ENCODE measurements at places on chromosomes 5 and 9.

GRCh38 chr5:52710310-52710971, 77.3 kb upstream of the ITGA1 start:
- DNase-seq: no peak

DNA sequence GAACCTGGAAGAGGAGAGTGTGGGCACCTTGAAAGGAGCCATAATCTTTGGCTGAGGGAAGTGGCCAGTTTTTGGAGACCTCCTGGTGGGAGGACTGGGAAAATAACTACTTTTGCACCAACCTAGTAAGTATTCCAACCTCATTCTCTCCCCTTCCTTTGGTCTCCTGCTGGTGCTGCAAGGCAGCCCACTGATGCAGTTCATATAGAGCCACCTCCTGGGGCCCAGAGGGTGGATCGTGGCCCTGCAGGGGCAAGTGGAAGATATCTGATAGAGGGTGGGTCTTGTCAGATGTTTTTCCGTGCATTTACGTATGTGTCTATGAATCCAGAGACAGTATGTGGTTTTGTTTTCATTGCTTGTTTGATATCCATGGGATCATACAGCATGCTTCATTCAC, 172.8 kb upstream of the PITX1 start:
- DNase-seq: no peak

DNA sequence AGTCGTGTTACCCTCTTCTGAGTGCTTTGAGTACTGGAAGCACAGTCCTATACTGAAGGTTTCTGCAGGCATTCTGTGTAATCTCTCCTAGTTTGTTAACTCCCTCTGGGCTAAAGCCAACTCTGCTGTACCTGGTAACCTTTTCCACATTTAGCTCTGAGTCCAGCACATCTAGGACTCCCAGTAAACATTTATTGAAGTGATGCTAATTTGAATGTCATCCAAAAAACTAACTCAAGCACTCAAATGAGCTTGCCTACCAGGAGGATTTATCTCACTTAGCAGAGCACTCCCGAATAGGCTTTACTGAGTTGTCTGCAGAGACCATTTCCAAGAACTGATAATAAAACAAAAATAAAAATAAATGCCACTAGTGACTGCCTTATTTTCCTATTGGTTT, 79.5 kb upstream of the NFIB start:
- no peak for DNase-seq

DNA sequence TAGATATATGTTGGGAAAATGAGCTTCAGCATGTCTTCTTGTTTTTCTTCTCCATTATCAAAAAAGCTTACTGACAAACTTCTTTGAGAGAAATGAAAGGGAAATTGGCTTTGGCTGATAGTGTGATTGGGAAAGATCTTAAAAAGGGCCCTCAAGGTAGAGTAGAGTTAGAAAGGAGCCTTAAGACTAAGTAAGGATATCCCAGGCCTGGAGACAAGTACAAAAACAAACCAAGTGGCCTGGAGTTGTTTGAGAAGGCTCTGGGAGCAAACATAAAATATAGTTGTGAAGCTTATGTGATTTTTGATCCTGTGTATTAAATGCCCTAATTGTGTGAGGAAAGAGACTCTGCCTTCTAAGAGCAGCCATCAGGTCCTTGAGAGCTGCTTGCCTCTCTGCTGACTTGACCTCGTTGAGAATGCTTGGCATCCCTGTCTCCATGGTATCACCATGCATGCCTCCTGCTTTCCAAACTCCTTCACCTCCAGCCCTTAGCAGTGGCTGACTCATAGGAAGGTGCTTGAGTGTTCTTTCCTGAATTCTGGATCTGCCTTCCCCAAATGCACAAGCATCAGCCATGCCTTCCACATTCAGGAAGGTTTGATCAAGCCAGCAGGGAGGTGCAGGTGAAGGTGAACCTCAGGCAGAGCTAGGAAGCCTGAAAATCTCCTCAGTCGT, 78.9 kb downstream of the SMARCA2 start:
- DNase-seq: no peak

DNA sequence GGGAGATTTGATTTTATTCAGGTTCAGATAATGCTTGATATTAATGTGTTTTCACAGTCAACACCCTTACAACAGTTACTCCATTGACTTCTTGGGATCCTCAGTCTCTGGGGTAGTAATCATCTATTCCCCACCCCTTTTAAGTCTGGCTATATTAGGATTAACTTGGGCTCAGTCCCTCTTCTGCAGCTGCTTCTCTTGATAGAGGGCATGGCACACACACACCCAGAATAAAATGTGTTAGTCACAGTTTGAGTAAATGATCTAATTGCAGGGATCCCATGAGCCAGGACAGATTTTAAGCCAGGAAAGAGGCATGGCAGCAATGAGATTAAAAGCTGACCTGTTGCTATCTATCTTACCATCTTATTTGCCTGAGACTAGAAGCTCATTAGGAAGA, 53.7 kb upstream of the VLDLR start:
- no peak for DNase-seq

DNA sequence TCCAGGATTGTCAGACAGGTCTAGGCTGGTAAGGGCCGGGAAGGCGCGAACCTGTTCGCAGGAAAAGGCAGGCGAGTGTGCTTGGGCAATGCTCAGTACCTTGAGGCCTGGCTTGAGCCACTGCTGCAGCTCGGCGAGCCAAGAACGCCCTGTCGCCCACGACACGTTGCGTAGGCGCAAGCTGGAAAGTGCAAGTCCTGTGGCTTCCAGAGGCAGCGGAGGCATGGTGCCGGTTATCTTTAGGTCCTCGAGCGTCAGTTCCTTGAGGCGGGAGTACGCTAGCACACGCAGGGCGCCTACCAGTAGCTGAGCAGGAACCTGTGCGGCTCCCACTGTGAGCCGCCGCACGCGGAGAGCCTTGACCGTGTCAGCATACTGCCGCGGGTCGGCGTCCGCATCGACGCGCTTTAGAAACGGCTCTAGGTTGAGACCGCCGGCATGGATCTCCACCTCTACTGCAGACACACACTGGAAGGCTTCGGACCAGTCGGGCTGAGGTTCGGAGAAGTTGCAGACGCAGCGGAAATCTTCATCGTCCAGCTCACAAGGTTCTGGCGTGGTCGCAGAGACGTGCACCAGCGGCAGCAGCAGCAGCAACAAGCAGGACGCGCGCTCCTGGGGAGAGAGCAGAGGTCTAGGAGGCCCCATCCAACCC, 482 bp downstream of the CD14 start:
- peak; percentile 55 for DNase-seq

DNA sequence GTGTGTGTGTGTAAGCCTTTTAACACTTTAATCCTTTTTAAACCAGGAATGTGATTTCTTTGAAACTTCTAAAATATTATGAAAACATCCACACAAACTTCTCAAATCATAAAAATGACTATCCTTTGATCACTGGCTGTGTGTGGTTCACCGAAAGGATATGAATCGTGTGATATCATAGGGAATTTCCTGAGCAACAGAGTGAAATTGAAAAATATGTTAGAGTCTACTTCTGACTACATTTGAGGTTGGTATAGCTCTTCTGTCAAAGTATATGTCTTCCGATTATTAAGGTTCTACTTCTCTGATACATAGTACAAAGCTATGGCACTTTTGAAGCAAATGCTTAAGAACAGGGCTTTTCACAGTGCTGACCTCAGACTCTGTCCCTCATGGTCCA, 40.3 kb downstream of the RGMB start:
- no peak for DNase-seq

GRCh38 chr9:36504156-36504555, 68.5 kb upstream of the MELK start:
- no peak for DNase-seq

GRCh38 chr5:172118891-172119290, 69.1 kb downstream of the STK10 start:
- no peak for DNase-seq

DNA sequence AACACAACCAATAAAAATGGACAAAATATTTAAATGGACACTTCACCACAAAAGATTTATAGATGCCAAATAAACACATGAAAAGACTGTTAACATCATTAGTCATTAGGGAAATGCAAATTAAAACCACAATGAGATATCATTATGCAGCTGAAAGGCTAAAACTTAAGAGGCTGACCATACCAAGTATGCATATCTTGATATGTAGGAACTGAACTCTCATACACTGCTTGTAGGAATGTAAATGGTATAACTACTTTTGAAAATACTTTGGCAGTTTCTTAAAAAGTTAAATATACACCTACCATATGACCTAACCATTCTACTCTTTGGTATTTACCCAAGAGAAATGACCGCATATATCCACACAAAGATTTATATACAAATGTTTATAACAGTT, 13.6 kb upstream of the ADAMTS12 start:
- no peak for DNase-seq

DNA sequence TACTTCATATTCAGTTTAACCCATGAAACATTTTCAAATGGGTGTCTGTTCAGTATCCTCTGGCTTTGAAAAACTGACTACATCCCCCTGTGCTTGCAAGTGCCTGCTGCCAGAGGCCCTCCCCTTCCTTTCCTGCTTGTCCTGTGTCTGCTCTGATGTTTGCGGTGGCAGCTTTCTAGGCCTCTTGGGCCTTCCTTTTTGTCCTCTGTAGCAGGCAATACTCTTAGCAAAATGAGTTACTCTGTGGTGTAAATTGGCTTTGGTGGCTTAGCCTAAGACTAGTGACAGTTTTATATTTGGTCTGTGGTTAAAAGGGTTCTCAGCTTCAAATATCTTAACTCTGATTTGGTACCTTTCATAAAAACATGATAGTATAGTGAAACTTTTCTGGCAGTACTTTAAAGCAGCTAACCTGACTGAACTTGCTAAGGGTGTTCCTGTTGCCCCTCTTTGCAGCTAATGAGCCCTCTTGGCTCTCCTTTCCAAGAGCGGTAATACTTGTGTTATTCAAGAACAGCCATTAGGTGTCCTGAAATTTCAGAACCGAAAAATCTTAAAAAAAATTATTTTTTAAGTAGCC, 76.6 kb downstream of the GOLM1 start:
- DNase-seq: no peak

- DNase-seq: no peak
Observed at GRCh38 chr9:21473236-21473635, 8.9 kb downstream of the IFNE start.

GRCh38 chr9:37302277-37302676, 120.2 kb upstream of the GRHPR start:
- DNase-seq: no peak

DNA sequence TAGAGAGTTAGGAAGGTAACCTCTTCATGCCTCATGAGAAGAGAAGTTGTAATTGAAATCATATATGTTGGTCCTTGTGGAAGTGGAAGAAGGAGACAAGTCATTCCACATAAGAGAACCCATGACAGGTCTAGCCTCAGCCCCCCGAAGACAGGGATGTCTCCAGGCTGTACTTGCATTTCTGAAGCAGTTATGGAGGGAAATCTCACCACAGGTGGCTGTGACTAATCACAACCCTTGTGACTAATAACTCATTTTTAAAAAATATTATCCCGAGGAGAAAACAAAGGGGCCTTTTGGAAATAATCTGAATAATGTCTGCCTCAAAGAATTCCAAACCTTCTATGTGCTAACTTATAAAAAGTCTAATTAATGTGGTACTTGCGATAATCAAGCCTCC, 262.1 kb upstream of the RPS23 start:
- no peak for DNase-seq

DNA sequence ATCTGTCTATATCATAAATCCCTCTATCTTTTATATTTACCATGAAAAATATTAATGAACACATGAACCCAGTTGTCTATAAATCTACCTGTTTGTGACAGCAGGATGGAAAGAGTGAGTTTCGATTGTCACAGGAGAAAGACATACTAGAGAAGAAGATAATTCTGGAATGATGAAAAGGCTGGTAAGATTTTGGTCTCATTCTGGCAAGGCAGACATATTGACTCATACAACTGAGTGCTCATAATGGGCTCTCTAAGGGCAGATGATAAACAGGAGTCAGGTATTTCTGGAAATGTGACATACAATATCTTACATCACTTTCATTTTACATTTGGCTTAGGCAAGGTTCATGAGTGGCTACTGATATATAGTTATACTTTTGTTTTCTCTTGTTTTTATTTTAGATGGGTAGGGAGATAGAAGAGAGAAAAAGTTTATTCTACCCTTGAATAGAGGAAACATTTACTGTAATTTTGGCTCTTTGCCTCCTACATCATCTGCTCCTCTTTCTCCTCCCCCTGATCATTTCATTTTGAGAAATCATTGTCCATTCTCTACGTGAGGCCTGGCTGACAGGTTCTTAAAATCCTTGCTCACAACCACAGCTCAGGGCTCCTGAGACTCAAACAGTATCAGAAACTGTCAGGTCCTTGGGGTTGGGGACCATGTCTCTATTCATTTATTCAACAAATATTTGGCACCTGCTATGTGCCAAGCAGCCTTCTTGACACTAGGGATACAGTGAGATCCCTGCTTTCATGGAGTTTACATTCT, 14.4 kb downstream of the ELOVL7 start:
- DNase-seq: no peak

DNA sequence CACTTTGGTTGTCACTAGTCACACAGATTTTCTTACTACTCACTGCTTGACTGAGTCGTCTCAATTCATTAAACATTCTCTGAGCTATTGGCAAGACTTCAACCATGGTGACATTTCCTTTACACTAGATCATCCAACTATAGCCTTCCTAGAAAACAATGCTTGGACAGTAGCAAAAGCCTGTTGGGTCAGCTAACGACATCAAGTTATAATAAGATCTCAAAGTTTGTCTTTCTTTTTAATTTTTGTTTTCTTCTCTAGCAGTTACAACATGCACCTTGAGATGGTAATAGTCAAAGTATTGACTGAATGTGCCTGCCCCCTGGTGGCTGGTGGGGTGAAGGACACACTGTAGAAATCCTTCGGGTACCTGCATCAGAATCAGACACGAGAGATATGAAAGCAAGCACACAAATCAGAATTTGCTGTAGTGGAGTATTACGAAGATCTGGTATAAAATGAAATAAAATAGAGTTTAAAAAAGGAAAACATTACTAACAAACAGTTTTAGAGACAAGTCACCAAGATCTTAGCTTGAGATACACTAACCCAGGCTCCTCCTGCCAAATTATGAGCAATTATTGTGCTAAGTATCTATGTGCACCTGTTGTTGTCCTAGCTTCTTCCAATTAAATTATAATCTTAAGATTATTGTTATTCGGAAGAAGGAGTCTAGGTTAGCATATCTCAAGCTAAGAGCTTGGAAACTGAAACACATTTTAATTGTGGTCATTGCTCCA, 81.2 kb downstream of the ARL15 start:
- DNase-seq: peak; percentile 62

GRCh38 chr5:79318935-79319614, 83.1 kb downstream of the JMY start:
- DNase-seq: no peak

DNA sequence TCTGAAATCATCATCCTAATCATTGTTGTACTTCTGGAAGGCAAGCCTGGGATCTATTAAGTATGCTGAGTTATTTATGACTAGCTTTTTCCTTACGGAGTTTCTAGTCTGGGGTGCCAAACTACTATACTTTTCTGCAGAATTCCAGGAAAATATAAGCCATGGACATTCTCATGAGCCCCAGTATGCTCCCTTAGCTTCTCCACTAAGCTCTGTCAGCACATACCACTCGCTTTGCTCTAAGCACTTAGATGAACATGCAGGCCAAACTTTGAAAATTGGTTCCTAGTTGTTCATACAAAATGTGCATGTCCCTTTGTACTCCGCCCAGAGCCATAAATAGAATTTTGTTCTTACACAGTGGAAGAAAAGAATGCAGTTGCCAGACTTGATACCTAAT, 284.6 kb downstream of the ARRDC3 start:
- DNase-seq: no peak
